Metanephros (tissue), 2 donors: ENCODE measurements at places on chromosomes 3 and 15. TPM values are rescaled to one million over a fixed set of nuclear protein-coding genes. Genes with fewer than 3 reads are reported as not detected.

TASOR gene
- total RNA-seq: 97.6 TPM

XCR1 gene
- 0.35 TPM for total RNA-seq

SEMA3B gene
- 70.1 TPM for total RNA-seq

TERC gene
- total RNA-seq: 608 TPM

MORC1 gene
- total RNA-seq: 0.35 TPM

ZBTB38 gene
- total RNA-seq: 78.5 TPM

WDR72 gene
- 48.2 TPM for total RNA-seq

GREM1 gene
- 0.35 TPM for total RNA-seq

ARPIN gene
- 21.7 TPM for total RNA-seq

GHSR gene
- not detected for total RNA-seq

RTP1 gene
- not detected for total RNA-seq

FAM107A gene
- 4.3 TPM for total RNA-seq

ANKRD63 gene
- total RNA-seq: 0.58 TPM

FETUB gene
- total RNA-seq: not detected

CCDC66 gene
- total RNA-seq: 38.5 TPM

THSD4 gene
- total RNA-seq: 65.6 TPM

IL20RB gene
- total RNA-seq: 0.12 TPM

SCAMP5 gene
- total RNA-seq: 14.1 TPM

PLAAT1 gene
- 4.0 TPM for total RNA-seq

TMC3 gene
- total RNA-seq: not detected

C2CD4A gene
- total RNA-seq: 0.35 TPM

CD96 gene
- total RNA-seq: 2.6 TPM

CCR8 gene
- total RNA-seq: not detected

FANCD2OS gene
- not detected for total RNA-seq

TMPRSS7 gene
- not detected for total RNA-seq

PLS1 gene
- 14.1 TPM for total RNA-seq

PRR23B gene
- total RNA-seq: not detected

SLC24A1 gene
- 10.2 TPM for total RNA-seq

TRH gene
- 0.35 TPM for total RNA-seq

PLA2G4E gene
- total RNA-seq: 0.29 TPM

MGLL gene
- 34.1 TPM for total RNA-seq

SPSB4 gene
- total RNA-seq: 10.9 TPM

FOXB1 gene
- total RNA-seq: not detected

LYZL4 gene
- not detected for total RNA-seq
